NB4 (cell line): ENCODE measurements at places on chromosomes 3 and 15.

GRCh38 chr3:44326515-44326914 lies 12.1 kb upstream of the TCAIM start:
- no peak for DNase-seq

DNA sequence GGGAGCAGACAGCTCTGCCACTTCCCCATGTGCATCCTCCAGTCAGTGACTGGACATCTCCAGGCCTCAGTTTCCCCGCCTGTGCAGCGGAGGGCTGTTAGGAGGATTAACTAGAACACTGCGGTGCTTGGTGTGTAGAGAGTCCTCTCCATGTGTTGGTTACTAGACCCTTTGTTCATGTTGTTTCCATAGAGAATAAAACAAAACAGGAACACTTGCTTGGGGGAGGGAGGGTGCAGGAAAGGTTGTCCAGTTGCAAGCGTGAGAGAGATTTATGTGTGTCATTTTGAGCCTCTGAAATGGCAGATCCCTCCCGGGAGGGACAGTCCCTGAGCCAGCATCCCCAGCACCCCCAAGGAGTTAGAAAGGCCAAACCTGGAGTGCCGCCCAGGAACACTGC lies 184.0 kb upstream of the LYSMD4 start:
- no peak for DNase-seq

- no peak for DNase-seq
These were observed 16.9 kb upstream of the FGD5 start for GRCh38 chr3:14801668-14802380.

DNA sequence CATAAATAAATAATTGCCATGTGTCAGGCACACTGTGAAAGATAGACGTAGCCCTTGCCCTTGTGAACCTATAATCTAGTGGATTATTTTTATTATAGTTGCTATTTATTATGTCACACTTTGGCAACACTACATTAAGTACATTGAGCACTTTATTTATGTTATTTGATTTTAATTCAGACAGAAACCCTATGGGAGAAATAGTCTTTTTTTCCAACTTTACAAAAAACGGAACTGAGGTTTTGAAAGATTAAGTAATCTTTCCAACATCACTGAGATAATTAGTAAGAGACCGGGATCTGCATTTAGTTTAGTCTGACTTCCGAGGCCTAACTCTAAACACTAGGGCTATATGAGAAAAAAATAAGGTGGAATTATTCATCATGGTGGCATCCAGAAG lies 2.8 kb upstream of the FILIP1L start:
- DNase-seq: no peak

DNA sequence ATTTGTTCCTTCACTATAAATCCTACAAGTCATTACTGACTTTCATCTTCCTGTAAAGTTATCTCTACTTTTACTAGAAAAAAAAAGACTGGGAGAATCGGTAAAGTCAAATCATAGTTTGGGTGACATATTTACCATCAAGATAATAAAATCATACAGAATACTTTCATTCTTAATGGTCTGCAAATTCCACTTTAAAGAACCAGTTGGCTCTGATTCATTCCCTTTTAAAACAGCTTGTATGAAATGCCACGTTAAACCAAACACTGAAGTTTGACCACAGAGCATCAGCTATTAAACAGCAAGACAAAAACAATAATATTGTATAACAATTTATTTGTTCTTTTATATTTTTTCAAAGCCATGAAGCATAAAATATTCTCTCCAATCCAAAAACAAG lies 100.7 kb downstream of the FBN1 start:
- DNase-seq: no peak

- DNase-seq: peak; percentile 50
These were observed 39.3 kb downstream of the EDEM1 start for GRCh38 chr3:5226783-5227182.

DNA sequence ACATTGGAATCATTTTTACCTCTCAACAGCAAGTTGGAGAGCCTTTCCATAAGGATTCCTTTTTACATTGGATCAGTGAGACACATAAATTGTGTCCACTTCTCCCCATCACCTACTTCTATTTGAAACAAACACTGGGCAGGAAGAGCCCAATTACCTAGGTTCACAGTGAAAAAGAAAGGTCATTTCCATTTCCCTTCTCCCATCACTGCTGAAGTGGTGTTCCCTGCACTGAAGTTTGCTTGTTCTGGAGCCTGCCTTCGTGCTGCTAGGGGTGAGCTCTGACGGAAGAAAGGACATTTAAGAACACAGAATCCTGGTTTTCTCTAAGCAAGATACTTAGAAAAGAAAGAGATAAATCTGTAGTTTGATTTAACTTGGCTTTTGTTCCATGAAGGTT lies 123.8 kb upstream of the ZBTB20 start:
- DNase-seq: no peak

DNA sequence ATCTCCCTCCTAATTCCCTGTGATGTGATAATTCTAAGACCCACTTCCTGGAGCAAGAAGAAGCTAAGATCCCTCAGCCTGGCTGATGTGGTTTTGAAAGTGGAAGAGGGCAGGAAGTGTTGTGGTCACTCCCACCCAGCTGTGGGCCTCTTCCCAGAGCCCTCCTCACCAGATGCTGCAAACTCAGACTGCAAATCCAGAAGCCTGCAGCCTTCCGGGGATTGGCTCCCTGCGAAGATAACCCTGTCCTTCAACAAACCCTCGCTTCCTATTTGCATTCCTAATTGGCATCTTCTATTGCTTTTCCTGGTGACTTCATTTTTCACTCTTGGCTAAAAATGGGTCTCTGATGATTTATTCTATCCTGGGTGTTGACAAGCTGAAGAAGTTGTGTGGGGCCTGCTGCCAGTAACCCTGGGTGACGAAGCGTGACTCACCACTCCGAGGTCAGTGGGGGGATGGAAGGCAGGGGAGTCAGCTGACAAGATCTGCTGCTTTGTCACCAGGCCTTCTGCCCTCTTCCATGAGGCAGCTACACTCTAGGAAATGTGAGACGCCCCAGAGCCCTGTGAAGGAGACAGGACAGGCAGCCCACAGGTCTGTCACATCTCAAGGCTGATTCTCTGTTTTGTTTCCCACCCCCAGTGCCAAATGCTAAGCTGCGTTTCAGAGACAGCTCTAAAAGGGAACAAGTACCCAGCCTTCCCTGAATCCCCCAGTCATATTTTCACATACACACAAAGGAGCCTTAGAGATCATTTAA lies 99.7 kb upstream of the LIPC start:
- peak; percentile 98 for DNase-seq
